Coronary artery (tissue), 2 donors: ENCODE measurements at places on chromosomes 7 and 10.

GRCh38 chr10:130484468-130485180, 348.4 kb downstream of the GLRX3 start:
- DNase-seq = peak; percentile 54

GRCh38 chr10:31693491-31693890, 235.1 kb downstream of the ARHGAP12 start:
- no peak for DNase-seq

DNA sequence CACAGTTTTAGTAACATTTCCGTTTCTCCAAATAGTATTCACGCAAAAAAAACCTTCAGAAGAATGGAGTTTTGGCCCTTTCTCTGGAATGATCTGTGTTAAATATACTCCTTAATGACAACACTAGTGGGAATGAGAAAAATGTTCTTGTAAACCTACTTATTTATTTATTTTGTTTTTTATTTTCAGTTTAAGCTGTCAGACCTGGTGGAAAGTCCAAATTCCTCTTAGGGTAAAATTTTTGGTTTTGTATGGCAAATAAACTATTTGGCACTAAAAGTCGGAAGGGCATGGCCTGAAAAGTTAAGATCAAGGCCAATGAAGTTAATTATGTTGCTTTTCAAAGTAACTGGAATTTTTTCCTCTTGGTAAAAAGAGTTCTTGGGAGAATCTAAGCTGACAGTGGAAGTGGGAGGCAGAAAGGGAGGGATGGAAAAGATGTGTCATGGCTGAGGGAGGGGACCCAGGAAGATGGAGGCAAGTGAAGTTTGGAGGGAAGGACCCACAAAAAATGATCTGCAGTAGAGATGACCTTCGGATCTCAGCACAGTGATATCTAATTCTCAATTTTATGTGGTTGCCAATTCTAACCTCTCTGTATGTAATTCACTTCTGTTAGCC, 33.5 kb upstream of the VPS41 start:
- no peak for DNase-seq

- no peak for DNase-seq
These were observed 147.9 kb downstream of the DGKB start for GRCh38 chr7:14754631-14755030.

- DNase-seq = no peak
These were observed 351 bp upstream of the RPS24 start for GRCh38 chr10:78033387-78033636.

- DNase-seq = no peak
These were observed 505 bp downstream of the NUDCD3 start for GRCh38 chr7:44489955-44490350.

DNA sequence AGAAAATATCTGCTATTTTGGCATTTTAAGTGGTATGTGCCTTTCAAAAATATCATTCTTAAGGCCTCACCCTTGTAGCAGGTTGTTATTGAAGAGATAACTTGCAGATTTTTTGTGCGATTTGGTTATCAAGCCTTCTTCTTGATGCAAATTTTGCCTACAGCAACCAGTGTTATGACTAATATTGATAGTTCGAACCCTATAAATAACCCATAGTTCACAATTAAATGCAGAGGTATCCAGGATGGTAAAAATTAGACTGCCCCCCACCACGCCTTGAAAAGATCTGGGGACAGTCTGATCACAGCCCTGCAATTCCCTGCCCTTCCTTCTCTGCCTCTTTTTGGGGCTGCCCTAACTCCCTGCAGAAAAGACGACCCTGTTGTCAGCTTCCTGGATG, 28.4 kb upstream of the RAPGEF5 start:
- DNase-seq = no peak
